Activated naive CD4-positive, alpha-beta T cell (primary cell): ENCODE measurements at places on chromosomes 5 and 9.

GRCh38 chr5:106814961-106815360, 855.8 kb downstream of the EFNA5 start:
- no peak for DNase-seq

GRCh38 chr9:126081746-126082145, 244.9 kb upstream of the MVB12B start:
- no peak for DNase-seq

- DNase-seq, result no peak
These were observed 489.5 kb upstream of the EDIL3 start for GRCh38 chr5:84874196-84874595.

- no peak for DNase-seq
These were observed 22.7 kb downstream of the CYFIP2 start for GRCh38 chr5:157288405-157289163.

GRCh38 chr9:6984941-6985578, 227.3 kb downstream of the KDM4C start:
- DNase-seq, result no peak

GRCh38 chr9:91949392-91949945, 559 bp downstream of the ROR2 start:
- DNase-seq, result no peak

- DNase-seq, result no peak
These were observed 10.6 kb upstream of the UBAP2 start for GRCh38 chr9:34059281-34059680.

DNA sequence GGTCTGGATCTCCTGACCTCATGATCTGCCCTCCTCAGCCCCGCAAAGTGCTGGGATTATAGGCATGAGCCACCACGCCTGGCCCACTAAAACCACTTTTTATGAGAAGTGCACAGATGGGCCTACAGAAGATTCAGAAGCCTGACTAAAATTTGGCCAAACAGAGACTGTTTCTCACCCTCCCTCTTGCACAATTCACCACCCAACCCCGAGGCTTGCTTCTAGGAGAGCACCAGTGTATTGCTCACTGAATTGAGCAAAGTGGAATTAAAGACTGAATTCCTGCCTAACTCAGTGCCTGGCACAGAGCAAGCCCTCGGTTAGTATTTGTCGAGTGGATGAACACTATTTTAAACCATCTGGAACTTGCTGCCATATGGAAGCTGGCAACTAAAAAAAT, 3.4 kb upstream of the DCTN4 start:
- DNase-seq, result no peak

DNA sequence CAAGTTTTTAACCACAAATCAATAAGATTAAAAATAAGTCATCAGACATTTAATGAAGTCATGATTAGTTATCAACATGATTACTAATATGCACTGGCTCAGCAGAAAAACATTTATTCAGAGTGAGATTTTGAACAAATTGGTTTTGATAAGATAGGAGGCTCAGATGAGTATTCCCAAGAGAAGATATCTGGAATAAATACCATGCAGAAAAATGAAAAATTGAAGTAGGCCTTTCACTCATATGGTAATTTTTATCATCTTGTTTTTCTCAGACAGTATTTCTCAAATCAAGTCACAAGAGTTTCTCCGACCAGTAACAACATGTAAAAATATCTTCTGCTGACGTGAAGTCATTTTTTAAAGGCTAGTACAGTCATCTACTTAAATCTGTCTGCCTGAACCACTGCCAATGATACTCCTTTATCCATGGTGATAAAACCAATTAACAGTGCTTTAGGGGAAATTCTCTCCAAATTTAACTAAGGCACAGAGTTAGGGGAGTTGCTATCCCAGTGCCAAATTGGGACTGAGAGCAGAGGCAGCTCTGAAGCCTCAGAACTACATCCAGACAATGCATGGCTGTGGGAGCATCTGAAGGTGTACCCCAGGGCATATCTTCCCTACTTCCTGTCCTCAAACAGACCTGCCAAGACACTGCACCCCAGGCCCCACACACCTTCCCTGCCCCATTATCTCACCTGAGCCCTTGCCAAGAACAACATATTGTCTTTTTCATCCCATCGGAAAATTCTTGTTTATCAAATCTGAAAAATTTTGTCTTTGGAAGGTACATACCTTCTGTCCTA, 105.5 kb upstream of the TSLP start:
- DNase-seq, result no peak

DNA sequence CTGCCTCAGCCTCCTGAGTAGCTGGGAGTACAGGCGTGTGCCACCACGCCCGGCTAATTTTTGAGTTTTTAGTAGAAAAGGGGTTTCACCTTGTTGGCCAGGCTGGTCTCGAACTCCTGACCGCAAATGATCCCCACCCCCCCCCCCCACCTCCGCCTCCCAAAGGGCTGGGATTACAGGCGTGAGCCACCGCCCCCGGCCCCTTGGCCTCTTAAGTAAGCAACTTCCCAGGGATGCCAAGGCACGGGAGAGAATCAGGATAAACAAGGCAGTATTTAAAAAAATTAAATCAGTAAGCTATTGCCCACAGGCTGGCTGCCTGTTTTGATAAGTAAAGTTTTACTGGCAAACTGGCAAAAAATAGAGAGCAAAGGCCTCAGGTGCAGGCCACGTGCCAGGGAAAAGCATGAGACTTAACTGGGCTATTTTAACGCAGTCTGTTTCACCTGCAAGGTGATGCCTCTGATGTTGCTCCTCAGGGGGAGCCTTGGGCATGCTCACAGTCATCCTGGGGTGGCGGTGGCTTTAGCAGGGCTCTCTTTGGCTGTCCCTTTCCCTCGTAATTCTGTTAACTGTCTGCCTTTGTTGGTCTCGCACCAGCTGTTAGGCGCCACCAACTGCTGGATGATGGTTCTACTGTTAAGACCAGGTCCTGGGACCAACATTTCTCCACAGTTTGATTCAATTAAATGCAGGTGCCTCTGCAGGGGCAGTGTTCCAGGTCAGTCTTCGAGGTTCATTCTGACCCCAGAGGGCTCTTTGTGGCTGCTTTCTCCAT, 19.4 kb upstream of the RNF130 start:
- no peak for DNase-seq

- no peak for DNase-seq
These were observed 62.7 kb upstream of the MEGF10 start for GRCh38 chr5:127227881-127228280.

DNA sequence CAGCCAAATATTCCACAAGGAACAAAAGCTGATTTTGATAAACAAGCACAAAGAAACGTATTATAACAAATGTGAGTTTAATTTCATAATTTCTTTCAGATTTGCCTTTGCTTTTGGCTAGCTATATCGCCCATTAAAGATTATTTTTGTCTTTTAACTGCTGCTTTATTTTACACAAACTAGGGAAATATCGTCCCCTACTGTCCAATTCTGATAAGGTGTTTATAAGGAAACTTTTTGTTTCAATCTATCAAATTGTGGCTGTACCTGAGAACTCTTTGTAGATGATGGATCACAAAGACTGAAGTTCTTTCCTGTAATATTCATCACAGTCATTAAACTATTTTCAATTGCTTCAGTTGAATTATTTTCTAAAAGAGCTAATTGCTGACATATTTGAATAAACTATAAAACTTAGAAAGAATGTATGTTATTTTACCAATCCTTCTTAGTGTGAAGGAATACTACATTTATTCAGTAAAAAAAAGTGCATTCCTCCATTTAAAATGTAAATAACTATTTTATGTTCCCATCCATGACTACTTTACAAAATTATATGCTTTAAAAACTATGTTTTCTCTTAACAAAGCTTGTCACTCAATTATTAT, 431.3 kb upstream of the ITGA1 start:
- DNase-seq, result no peak

DNA sequence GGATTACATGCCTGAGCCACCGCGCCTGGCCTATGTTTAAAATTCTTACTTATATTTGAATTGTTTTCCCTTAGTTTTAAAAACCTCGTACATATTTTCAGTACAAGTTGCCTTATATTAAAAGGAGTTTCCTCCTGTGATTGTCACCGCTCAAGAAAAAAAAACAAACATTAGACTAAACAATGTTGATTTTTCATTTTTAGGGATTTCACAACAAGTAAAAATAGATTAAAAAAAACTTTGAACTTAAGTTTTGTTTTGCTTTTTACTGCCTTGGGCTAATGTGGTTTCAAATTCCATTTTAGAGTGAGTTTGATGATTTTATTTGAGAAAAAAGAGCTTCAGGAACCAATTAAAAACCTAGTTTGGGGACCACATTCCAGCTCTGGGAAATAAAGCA, 1196.6 kb upstream of the CDH18 start:
- no peak for DNase-seq

- no peak for DNase-seq
These were observed 432.1 kb downstream of the CDH18 start for GRCh38 chr5:19555876-19556275.

- no peak for DNase-seq
These were observed 16.6 kb upstream of the HMGCR start for GRCh38 chr5:75320371-75320770.

- DNase-seq, result no peak
These were observed 418.5 kb upstream of the RORB start for GRCh38 chr9:74078647-74079046.

DNA sequence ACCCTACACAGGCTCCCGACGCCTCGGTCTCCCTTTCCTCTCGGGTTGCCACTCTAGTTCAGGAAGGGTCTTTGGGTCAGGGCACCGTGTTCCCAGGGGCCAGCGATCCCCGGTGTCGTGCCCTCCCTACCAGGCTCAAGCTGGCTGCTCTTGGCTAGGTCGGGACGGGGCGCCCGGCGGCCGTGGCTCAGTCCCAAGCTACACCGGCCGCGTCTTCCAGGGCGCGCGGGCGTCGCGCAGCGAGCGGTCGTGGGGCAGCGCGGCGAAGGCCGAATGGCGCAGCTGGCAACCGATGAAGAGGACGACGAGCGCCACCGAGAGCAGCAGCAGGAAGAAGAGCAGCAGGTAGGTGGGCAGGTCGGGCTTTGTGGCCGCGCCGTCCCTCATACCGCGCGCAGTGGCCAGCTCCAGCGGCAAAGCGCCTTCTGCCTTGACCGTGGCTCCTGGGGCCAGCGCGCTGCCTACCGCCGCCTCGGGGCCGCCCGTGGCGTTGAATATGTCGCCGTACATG, 892 bp downstream of the SMIM32 start:
- no peak for DNase-seq

- DNase-seq, result no peak
These were observed 7.5 kb upstream of the UBE2R2 start for GRCh38 chr9:33809506-33809905.

DNA sequence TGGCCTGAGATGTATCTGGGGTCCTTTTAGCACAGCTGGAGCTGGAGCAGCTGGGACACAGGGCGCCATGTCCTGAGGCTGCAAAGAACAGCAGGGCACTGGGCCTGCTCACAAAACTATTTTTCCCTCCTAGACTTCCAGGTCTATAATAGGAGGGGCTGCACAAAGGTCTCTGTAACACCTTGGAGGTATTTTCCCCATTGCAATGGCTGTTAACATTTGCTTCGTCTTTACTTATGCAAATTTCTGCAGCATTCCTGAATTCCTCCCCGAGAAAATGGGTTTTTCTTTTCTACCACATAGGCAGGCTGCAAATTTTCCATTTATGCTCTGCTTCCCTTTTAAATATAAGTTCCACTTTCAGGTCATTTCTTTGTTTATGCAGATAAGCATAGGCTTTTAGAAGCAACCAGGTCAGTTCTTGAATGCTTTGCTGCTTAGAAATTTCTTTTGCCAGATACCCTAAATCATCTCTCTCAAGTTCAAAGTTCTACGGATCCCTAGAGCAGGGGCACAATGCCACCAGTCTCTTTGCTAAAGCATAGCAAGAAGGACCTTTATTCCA, 130.8 kb downstream of the PCSK1 start:
- no peak for DNase-seq

- no peak for DNase-seq
These were observed 290.1 kb upstream of the CDH9 start for GRCh38 chr5:27328480-27328879.
